CD8-positive, alpha-beta memory T cell (primary cell): ENCODE measurements at places on chromosomes 13 and 19. TPM values are rescaled to one million over a fixed set of nuclear protein-coding genes. Genes with fewer than 3 reads are reported as not detected.
A peak's percentile ranks its signal among the peaks of the same experiment; 100 is the strongest.

PRTN3 gene
- total RNA-seq: not detected

KCNC3 gene
- 0.73 TPM for total RNA-seq

DNA sequence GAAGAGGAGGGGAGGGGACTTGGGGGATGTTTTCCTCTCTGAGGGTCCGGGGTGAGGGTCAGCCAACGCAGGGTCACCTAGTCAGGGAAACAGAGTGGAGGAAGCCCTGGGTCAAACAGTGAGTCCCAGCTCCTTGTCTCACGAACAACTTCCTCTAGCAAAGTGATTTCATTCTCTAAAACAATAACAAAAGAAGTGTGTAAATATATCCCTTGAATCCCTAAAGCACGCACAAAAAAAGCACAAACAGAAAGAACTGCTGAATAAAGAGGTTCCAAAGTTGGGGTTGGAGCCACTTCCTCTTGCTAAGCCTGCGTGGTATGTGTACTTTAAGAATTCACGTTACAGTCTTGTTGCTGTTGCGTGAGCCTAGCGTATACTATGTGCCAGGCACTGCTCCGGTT lies 1.5 kb upstream of the C5AR2 start:
- no peaks in the 10 kb centered on the region for H3K4me1 ChIP-seq
- peak overlapping the region; percentile 24 for H3K27ac ChIP-seq
- no peaks in the 10 kb centered on the region for H3K36me3 ChIP-seq

ELSPBP1 gene
- total RNA-seq: not detected

CGB2 gene
- not detected for total RNA-seq

C2CD4C gene
- not detected for total RNA-seq

DNA sequence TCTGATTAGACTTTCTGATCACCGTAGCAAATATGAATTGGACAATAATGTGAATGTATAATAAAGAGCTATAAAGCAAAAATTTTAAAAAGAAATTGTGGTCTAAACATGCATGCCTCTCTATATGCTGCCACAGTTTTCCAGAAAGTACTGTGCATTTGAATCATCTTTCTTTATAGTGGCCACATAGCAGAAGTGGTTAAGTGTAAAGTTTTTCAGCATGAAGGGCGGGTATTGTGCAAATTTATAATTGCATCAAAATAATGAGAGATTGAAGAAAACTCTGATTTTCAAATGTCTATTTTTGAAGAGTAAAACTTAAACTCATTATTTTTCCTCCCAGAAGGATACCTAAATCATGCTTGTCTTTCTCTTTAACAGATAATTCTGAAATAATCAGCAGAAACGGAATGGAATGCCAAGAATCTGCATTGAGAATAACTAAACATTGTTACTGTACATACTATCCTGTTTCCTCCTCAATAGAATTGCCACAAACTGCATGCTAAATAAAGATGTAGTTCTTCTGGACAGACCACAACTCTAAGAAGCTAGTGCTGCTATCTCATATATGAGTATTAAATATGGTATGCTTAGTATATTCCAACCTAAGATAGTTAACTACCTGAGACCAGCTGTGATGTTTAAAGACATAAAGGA lies 42.9 kb upstream of the RAP2A start:
- H3K4me1 ChIP-seq: peaks cover 7% of the 10 kb centered on the region
- H3K4me3 ChIP-seq: no peak overlapping the region
- H3K36me3 ChIP-seq: no peaks in the 10 kb centered on the region
- DNase-seq: no peak

DNA sequence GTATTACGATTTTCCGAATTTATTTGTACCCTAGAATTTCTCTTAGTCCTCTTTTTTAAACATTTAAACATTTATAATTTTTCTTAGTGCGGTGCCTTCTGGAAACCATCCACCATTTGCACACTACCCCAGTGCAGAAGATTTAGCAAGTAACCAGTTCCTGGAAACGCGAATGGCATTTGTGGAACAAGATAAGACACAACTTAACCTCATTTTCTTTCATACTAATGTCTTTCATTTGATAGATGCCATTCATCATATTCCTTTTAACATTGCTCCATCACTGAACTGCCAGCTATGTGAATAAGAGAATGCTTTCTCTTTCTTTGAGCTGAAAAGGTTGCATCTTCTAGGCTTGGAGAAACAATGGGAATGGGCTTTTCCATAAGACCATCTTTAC lies 6.8 kb downstream of the FRY start:
- no peaks in the 10 kb centered on the region for H3K36me3 ChIP-seq
- H3K27ac ChIP-seq: no peak overlapping the region
- no peaks in the 10 kb centered on the region for H3K27me3 ChIP-seq
- no peak for DNase-seq

- no peak overlapping the region for H3K27ac ChIP-seq
- H3K36me3 ChIP-seq: no peaks in the 10 kb centered on the region
- H3K27me3 ChIP-seq: no peaks in the 10 kb centered on the region
- no peaks in the 10 kb centered on the region for H3K4me1 ChIP-seq
- no peak overlapping the region for H3K4me3 ChIP-seq
These were observed 127.2 kb upstream of the SOX1 start for GRCh38 chr13:111939666-111940278.

UNC13A gene
- not detected for total RNA-seq

RAVER1 gene
- total RNA-seq: 98.5 TPM

- H3K27me3 ChIP-seq: no peaks in the 10 kb centered on the region
- H3K27ac ChIP-seq: no peak overlapping the region
- DNase-seq: no peak
- H3K4me1 ChIP-seq: no peaks in the 10 kb centered on the region
These were observed 437.6 kb upstream of the ARGLU1 start for GRCh38 chr13:107005577-107005976.

CLEC4M gene
- not detected for total RNA-seq

- no peaks in the 10 kb centered on the region for H3K27me3 ChIP-seq
- H3K36me3 ChIP-seq: peaks cover 34% of the 10 kb centered on the region
- peak; percentile 81 for DNase-seq
- peak overlapping the region; percentile 100 for H3K27ac ChIP-seq
- H3K4me3 ChIP-seq: peak overlapping the region; percentile 100
- peaks cover 49% of the 10 kb centered on the region for H3K4me1 ChIP-seq
These were observed 3.5 kb downstream of the KLF2 start for GRCh38 chr19:16327911-16328823.
